ENCODE measurements at places on chromosomes 2 and 18.

GRCh38 chr2:204145263-204145751 lies 208.7 kb downstream of the ICOS start:
- peak; percentile 83 for DNase-seq

GRCh38 chr2:199818026-199818425 lies 33.0 kb downstream of the FTCDNL1 start:
- no peak for DNase-seq

- DNase-seq = no peak
These were observed 321.0 kb upstream of the NRP2 start for GRCh38 chr2:205361272-205361671.

DNA sequence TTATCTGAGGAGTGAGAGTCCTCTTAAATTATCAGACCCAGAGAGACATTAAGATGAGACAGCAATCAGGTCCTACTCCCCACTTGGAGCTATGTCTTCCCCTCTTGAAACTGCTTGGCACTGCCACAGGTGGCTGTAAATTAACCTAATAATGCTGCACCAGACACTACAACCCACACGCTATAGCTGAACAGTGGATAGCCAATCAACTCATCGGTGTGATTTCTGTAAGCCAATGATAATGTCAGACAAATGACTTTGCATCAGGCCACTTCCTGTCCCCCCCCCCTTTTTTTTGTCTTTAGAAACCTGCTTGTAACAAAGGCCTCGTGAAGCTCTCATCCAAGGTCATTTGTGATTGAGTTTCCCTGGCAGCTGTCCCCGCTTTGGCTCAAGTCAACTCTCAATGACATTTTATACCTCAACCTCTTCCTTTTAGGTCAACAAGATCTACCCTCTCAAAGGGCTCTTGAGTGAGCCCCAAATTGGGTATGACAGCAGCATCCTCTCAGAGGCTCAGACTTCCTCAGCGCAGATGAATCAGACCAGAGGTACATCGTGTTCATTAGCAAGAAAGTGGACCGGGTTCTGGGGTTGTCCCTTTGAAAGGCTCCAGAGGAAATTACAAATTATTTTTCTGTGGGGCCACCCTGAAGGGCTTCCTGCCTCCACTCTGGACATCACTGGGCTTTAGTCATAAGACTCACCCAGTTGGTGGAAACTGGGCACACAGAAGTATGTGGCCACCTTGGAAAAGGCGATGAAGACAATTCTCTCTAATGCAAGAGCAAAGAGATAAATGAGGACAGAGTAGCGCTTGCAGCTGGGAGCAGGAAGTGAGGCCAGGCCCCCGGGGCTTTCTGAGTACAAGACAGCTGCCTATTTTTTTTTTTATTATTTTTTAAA lies 73.6 kb downstream of the COPS8 start:
- no peak for DNase-seq

DNA sequence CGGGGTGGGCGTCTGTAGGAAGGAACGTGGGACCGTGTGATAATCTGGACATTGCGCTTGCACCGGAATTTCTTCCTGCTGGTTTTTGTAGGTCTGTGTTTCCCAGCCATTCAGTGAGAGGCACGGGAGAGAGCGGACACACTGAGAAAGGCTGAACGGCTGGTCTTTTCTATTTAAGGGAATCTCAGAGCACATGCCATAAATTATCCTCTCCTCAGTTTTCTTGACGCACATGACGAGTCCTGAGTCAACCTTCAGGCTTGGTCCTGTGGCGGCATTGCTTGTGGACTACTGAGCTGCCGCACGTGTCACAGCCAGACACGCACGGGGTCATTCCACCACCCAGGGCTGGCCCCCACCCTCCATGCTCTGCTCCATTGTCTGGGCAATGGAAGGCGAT lies 519.3 kb upstream of the ID2 start:
- no peak for DNase-seq

GRCh38 chr2:232783278-232783677 lies 6.9 kb upstream of the KCNJ13 start:
- DNase-seq = no peak

DNA sequence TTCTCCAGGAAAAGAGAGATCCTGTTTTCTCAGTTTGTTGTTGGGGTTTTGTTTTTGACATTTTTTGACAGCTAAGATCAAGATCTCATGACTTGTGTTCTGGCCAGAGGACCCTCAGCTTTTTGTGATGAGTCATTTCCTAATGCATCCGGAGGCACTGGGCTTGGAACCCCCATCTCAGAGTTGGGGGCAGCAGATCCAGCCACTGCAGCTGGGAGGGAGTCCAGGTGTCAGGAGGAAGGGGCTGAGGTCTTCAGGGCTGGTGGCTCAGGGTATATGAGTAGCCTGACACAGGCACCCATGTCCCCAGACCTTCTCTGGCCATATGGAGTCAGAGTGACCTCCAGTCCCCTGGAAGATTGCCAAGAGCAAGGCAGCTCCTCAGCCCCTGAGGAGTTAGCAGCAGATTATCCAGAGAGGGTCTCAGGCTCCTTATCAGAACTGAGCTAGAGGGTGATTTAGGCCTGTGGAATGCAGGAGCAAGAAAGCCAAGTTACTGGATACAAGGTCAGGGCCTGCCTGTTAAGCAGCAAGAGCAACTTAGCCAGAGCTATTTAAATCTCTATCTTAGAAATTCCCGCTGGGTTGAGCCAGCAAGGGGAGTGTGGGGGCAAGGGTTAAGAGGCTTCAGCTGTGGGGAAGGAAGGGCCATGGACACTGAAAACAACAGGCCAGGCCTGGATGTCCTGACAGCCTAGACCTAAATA lies 62.4 kb downstream of the TANC1 start:
- DNase-seq = peak; percentile 37

- no peak for DNase-seq
These were observed 193.6 kb downstream of the MIB1 start for GRCh38 chr18:21933931-21934765.

DNA sequence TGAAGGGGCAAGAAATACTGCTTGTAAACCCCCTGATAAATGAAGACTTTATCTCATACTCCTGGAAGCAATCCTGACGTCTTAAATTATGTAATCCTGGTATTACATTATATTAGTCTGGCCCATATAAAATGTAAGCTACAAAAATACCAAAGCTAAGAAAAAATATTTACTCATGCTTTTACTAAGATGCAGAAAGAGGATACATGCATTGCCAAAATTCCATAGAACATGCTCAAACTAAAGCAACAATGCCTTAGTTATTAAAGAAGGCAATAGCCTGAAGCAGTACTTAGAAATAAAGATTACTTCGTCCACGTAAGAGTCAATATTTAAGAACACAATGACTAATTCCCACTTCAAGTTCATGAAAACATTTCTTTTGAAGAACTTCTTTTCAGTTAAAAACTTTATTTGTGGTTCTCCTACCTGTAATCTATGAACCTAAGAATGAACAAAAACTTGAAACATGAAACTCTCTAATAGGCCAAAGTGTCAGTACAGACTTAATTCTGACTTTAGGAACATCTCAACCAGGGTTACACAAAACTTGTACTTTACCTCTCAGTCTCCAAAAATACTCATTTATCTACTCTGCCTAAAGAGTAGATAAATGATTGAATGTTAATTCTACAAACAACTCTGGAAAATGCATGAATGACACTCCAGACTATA lies 117.3 kb downstream of the THADA start:
- no peak for DNase-seq

DNA sequence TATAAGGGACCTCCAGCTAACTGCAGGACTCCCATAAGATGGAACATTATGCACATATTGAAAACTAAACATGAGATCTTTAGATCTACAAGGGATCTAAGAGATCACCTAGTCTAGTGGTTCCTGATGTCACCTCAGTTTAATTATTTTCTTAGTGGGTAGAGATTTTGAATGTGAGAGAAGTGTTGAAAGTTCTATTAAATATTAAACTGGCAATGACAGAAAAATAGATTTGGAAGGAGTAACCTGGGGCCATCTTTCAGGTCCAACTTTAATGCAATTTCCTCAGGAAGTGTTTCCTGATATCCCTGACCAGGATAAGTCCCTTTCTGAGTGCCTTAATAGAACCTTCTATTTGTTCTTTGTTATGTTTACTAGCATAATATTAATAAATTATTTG lies 29.1 kb upstream of the CPS1 start:
- DNase-seq = no peak

All from SK-N-DZ (cell line).